ENCODE measurements at places on chromosomes 1 and 21.

- no peak for DNase-seq
Measured at GRCh38 chr21:14384453-14384852, 1.5 kb upstream of the HSPA13 start.

GRCh38 chr1:214101246-214101645, 113.5 kb downstream of the PROX1 start:
- no peak for DNase-seq

DNA sequence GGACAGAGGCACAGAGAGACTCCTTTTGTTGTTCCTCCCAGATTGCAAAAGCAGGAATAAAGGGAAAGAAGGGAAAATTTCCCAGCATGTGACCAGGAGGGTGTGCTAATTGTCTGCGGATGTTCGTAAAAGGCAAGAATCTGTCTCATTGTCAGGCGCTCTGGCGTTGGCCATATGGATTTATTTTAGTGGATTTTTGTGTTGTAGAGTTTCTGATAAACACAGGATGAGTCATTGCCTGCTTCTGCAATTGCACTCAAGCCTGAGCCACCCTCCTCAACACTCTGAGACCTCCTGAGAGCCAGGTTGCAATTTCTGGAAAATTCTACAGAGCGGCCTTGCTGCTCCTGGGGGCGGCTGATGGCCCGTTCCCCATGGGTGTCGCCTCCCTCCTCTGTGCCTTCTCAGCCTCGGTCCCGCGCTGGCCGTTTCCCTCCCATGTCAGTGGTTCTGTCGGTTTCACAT, 227.7 kb downstream of the KAZN start:
- DNase-seq, result no peak

DNA sequence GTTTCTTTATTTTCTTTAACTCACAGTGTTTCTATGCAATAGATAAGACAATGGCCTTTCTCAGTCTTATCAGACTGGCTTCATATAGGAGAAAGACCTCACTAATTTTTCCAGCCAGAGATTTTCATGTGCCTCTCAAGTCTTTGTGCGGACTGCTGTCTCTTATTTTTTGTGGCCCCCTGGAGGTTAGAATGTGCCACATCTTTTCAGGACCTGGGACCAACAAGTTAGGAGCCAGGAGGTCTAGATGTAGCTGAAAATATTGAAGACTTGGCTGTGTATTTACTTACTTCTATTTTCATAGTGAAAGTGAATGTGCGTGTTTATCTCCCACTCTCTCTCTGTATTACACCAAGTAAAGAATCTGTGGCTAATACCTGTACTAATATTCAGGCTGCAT, 42.1 kb upstream of the CFHR3 start:
- no peak for DNase-seq

DNA sequence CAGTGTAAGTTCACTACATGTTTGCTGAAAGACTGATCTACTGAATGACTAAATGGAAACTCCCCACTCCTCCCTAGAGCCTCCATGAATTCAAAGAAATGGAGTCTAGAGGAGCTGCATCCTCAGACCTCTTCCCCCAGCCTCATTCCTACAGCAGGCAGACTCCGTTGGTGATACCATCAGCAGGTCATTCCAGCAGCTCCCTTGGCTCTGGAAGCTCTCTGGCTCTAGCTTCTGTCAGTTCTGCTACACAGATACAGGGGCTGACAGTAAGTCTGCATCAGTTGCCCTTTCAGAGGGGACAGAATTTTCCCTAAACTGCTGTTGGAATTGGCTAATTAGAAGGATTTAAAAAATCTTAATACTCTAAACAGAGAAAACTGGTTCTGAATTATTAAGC, 31.7 kb upstream of the DMRTA2 start:
- no peak for DNase-seq

- DNase-seq, result no peak
Measured at GRCh38 chr1:176193663-176194062, 13.4 kb downstream of the COP1 start.

DNA sequence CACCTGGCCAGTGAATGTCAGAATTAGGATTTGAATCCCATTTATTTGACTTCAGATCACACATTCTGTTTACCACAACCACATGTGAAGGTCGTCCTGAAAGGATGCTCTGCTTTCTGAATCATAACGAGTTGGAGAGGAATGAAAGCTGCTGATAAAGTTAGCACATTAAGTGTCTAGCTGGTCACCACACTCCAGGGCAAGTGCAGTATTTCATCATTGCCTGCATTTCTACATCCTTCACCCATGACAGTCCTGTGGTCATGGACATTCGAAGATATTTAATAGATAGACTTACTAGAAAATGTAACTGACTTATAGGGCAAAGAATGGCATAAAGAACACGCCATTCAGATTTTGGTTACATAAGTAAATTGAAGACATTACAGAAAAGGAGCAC, 52.7 kb upstream of the ST6GALNAC3 start:
- no peak for DNase-seq

DNA sequence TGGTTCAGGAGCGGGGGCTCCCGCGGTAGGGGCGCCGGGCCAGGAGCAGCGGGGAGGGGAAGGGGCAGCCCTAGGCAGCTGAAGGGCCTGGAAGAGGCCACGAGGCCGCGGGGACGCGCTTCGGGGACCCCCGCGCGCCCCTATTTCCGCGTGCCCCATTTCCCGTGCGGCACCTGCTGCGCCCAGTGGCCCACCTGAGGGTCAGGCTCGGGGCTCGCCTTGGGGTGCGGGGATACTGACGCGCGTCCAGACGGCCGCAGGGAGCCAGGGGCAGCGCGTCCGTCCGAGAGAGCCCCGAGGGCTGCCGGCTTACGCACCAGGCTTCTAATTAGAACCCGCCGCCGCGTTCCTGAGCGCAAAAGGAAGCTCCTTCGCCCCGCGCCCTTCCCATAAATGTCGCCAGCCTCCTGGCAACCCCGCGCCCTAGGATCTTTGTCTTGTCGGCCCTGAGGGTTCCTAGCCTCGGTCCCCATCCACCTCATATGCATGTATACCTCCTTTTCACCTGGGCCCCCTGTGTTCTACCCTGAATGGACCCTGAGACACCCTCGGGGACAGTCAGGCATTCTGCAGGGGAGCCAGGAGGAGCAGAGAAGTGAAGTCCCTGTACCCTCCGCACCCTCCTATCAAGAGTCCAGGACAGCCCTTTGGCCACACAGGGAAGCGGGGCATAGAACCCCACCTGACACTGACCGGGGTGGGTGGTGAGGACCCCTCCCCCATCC, 1.8 kb downstream of the WNT3A start:
- DNase-seq, result no peak

Data from stimulated activated CD4-positive, alpha-beta T cell treated with anti-CD3 and anti-CD28 coated beads, TNF-alpha, amount 100 ng/mL, for 1 hour (primary cell).